Fibroblast of skin of left biceps (primary cell): ENCODE measurements at places on chromosomes 16 and 17.

GRCh38 chr16:72467157-72467759 is 295.3 kb upstream of the PMFBP1 start:
- DNase-seq = peak; percentile 35

DNA sequence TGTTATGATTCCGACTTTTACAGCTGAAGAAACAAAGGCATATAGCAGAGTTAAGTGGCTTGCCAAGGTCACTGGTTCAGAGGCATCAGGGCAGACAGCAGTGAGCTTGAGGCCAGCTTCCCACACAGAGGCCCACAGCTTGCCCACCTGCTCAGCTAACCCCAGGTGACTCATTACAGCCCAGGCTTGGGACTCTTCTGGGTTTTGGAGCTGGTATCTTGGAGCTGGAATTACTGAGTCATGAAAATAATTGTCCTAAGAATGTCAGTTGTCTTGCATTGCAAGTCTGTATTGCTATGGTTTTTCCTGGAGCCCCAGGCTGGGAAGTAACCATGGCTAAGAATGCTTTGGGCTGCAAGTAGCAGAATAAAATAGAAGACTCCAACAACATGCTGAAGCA is 32.4 kb upstream of the IRX3 start:
- no peak for DNase-seq

DNA sequence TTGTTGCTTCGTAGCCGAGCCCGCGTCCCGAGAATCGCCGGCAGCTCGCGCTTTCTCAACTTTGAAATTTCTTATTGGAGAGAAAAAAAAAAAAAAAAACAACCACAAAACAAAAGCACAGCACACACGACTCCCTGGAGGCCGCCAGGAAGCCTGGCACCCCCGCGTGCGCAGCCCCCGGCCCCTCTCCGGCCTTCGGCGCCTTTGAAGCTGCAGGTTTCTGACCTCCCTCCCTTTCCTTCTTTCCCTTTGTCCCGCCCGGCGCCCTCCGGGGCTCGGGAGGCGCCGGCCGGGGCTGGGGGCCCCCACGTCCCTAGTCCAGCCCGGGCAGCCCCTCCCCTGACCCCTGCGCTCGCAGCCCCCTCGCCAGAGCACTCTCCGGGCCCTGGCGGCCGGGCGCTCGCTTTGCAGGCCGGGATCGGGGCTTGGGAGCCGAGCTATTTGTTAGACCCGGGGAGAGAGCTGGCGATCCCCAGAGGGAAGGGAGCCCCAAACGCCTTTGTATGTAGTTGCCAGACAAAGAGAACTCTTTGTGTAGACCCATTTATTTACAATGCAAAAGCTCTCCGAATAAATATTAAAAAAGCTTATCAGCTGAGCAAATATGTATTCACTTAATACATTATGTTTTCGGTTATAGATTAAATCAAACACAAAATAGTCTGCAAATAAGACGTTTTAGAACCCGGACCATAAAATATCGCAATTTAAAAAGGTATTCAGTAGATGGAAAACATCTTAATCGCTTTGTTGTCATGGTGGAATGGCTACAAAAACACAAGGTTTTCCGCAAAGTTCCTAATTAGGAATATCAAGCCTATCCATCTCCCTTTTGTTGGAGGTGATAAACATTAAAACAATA is 2.3 kb downstream of the BAHCC1 start:
- DNase-seq = no peak

DNA sequence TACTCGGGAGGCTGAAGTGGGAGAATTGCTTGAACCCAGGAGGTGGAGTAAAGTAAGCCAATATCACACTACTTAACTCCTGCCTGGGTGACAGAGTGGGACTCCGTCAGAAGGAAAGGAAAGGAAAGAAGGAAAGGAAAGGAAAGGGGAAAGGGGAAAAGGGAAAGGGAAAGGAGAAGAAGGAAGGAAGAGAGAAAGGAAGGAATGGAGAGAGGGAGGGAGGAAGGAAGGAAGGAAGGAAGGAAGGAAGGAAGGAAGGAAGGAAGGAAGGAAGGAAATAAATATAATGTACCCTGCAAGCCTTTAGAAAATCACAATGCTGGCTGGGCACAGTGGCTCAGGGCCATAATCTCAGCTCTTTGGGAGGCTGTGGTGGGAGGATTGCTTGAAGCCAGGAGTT is 27.3 kb downstream of the SLC5A11 start:
- DNase-seq = no peak

DNA sequence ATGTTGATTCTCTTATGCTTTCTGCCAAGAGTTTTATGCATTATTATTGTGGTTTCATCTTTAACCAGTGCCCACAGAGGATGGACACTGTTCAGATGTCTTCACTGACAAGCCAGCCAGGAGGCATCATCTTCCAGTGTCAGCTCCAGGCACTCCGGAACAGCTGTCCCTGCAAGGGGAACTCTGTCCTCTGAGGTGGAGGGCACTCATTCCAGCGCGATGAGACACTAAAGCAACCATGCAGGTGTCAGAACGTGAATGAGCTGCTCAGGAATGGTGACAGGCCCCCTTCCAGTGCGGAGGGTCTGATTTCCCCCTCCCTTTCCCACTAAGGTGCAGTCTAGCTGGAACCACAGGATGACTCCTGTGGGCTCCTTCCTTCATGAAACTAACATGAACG is 117.5 kb downstream of the NOG start:
- no peak for DNase-seq

DNA sequence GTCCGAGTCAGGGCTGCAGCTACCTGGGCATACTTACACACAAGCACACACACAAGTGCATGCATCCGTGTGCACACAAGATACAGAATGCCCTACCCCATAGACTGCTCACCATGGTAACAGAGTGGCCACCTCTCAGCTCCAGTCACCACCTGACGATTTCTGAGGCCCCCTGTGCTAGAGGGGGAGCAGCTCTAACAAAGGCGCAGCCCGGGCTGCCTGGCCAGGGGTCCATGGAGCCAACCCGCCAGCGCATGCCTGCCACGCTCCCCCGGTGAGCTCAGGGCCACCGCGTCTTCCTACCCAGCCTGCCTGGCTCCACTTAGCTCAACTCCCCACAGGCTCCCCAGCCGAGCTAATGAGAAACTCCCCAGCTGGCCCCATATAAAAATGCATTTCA is 75.5 kb downstream of the ZNF423 start:
- no peak for DNase-seq

DNA sequence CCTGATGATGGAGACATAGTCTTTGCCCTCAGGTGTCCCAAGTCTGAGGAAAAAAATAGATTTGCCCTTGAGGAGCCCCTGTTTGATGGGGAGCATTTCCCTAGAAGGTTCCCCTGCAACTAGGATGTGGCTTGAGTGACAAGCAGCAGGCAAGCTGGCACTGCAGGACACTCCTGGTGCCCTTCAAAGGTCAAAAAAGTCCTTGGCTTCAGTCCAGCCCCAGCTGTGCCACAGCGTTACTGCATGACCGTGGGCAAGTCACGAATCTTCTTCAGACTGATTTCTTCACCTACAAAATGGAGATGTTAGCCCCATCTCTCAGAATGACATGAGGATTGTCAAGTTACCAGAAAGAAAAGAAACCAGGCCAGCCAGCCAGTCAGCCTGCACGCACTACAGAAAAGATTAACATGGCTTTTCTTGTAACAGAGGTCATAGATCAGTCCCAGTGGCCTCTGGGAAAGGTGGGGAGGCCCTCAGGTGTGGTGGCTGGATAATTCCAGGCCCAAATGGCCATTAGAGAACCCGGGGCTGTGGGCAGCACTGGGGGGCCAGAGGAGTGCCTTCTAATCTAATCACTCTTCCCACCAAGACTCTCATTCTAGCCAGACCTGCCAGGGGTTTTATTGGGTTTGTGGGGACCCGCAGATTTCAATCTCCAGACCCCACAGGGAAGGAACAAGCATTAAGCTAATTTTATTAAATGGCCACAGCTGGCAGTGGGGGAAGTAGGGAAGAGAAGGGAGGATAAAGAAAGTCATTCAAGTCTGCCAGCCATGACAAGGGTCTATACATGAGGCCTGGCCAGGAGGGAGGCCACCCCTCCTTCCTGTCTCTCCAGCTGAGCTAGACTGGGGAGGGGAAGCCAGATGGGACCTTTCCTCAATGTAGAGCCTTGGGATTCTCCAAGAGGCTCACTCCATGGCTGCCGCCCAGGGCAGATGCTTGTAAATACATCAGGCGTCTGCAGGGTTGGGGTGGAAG is 9.7 kb upstream of the KIF18B start:
- DNase-seq = no peak

- no peak for DNase-seq
Measured at GRCh38 chr16:75460446-75460845, 4.0 kb downstream of the TMEM170A start.

GRCh38 chr16:86531641-86532525 is 21.6 kb downstream of the FOXF1 start:
- no peak for DNase-seq

GRCh38 chr17:49637739-49638138 is 40.2 kb downstream of the SPOP start:
- no peak for DNase-seq

DNA sequence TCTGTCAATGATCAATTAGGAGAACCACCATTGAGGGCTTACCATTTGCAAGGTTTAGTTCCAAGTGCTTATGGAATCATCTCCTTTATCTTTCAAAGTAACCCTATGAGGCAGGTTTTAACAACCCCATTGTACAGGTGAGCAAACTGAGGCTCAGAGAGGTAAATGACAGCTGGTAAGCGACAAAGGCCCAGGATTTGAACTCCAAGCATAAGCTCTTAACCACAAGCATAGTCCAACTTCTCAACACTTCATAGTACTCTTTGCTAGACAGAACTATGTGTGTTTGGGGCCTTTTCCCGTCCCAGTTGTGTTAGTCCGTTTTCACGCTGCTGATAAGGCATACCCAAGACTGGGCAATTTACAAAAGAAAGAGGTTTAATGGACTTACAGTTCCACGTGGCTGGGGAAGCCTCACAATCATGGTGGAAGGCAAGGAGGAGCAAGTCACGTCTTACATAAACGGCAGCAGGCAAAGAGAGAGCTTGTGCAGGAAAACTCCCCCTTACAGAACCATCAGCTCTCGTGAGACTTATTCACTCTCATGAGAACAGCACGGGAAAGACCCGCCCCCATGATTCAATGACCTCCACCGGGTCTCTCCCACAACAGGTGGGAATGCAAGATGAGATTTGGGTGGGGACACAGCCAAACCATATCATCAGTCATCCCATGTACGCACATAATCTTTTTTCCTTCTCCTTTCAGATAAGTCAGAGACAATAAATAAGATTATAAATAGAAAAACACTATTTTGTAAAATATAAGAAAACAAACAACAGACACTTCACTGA is 6.4 kb downstream of the RPH3AL start:
- DNase-seq = no peak

- no peak for DNase-seq
Measured at GRCh38 chr17:58401287-58401686, 16.0 kb downstream of the RNF43 start.

DNA sequence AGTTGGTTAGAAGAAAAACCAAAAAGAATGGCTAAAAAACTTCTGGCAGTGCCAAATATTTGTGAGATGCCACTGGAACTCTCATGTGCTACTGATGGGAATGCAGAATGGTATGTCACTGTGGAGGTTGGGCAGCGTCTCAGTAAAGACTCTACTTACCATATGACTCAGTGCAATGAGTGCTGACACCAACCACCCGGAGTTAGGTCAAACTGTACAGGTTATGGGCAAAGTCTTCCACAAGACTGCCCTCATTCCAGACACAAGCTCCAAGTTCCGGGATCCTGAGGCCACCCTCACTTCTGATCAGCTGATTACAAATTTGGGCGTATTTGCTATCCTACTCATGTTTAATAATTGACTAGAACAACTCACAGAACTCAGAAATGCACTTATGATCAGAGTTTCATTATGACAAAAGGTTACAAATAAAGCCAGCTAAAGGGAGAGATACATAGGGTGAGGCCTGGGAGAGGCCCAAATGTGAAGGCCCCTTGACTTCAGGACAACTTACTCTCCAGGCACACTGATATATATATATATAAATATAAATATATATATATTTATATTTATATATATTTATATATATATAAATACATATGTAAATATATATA is 114.9 kb downstream of the TRIM37 start:
- DNase-seq = no peak

- DNase-seq = no peak
Measured at GRCh38 chr16:82735186-82735585, 108.4 kb downstream of the CDH13 start.

DNA sequence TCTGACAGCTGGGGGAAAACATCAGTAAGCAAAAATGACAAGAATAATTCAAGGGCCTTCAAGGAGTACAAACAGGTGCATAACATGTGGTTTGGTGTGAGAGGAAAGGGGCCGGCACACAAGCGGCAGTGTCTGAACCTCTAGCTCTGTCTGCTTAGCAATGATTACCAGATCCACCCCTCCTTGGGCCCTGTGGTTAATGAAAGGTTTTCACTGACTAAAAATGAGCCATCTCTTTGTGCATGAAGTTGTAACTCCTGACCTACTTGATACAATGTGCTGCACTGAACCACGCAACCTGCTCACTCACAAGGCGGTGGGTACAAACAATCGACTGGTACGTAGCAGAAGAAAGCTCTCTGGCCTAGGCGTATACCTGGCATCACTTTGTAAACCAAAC is 15.1 kb downstream of the FAM117A start:
- DNase-seq = no peak

GRCh38 chr16:86714166-86714565 is 135.8 kb downstream of the FOXL1 start:
- DNase-seq = no peak

DNA sequence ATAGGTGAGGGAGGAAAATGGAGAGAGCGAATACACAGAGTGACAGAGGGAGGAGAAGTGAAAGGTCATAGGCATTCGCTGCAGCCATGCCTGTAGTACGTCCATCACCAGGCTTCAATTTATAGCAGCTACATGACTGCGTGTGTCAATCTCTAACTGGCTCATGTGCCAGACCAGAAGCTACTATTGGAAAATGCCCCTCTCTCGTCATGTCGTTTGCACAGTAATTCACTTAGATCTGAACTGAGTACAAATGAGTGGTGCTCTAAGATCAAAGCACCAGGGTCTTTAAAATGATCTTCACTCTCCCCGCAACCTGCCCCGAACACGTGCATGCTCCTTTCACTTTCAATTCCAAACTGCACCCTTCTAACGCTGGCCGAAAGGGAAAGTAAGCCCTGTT is 51.3 kb downstream of the ADCY9 start:
- DNase-seq = no peak

DNA sequence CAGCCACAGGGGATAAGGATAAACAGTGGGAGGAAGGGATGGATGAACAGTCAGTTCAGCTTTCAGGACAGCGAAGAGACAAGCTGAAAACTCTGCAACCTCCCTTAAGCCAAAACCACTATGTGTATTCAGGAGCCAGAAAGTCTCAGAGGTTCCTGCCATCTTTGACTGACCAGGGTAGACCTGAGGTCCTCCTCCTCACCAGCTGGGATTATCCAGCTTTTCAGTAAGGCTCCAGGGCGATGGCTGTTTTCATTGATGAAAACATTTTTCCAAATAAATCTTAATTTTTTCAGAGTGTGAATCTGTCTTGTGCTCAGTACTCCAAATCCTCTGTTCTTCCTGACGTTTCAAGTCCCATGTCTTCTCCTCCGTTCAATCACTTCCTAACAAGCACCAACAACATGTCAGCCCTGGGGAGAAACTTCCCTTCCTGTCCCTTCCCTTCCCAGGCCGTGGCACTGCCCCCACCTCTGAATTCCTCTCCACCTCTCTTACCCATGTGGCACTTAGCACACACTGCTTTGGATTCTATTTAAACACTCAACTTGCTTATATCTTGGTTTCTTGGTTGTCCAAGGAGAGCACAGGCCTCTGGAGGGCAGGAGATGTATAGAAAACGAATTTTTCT is 5.2 kb downstream of the HSDL1 start:
- no peak for DNase-seq
